NCI-H526 (cell line): ENCODE measurements at places on chromosomes 1 and 21.

DNA sequence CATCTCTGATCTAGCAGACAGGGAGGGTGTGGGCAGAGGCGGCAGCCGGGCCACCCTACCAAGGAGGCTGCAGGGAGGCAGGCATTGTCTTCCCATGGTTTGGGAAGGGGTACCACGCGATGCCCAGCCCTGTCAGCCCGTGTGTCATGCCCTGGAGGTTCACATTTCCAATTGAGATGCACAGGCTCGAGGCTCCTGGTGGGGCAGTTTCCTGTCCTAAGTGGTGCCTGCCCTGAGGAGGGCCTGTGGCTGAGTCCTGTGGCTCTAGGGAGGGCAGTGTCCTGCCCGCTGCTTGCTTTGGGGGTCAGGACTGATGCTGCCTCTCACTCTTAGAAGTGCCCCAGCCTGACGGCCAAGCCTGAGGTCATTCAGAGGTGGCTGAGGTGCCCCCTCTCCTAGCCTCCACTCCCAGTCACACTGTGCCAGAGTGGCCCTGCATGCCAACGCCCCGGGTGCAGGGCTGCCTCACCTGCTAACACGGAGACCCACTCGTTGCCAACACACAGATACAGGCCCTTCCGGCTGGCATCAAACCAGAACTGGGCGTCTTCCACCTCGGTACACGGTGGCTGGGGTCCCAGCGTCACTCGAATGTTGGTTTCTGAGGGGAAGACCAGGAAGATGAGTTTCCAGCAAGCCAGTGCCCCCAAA is 11.9 kb downstream of the KRTAP10-1 start:
- DNase-seq, result no peak

DNA sequence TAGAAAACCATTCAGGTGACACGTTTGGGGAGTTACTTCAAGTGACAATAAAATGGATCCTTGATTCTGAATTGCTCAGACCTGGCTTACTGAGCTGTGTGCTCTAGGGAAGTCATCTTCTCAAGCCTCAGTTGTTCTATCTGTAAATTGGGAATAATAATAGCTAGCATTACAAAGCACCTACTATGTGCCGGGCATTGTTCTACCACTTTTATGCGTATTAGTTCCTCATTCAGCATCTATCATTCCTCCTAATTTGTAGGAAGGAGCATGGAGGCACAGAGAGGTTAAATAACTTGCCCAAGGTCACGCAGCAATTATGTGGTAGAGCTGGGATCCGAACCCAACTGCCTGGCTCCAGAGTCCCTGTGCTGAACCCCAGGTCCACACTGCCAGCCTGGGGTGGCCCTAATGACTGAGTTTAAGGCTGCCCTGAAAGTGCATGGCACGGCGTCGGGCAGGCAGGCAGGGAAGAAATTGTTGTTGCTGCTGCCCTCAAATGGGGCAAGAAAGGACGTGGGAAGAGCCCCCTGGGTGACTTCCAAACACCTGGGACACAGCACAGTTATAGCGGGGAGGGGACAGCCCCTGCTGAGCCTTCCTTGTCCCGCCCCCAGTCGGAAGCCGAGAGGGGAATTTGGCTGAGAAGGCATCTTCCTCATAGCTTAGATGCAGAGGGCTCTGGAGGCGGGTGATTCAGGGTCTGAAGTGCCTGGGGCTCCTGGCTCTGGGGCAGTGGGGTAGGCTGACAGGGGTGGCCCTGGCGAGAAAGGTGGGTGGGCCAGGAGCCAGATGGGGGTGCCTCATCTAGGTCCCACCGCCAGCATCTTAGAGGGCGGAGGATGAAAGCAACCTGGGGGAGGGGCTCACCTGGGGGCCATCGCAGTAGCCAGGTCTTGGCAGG is 86.5 kb upstream of the IFFO2 start:
- no peak for DNase-seq

DNA sequence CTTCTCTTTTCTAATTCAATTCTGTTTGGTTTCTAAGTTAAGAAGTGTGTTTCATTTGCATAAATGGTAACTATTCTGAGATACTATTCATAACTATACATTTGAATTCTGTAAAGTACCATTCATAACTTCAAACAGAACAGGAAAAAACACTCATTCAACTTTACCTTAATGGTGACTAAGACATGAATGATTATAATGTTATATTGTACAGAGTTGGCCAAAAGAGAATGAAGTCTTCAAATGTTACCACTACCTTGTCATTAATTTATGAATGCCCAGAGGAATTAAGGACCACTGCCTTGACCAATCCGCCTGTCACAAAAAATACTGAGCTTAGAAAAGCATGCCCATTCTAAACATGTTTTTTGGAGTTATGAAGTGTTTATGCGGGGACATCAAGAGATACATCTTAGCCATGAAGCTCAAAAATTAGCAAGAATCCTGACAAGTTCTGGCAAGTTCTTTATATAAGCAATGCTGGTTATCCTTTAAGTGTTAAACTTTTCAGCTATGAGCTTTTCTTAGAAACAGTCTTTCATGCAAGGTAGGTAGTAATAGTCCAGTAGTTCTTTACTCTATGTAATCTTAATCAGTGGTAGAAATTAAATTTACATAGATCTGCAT is 7.9 kb downstream of the WASF2 start:
- DNase-seq, result no peak

- DNase-seq, result peak; percentile 93
These were observed 24.5 kb downstream of the ELF3 start for GRCh38 chr1:202034683-202035462.

DNA sequence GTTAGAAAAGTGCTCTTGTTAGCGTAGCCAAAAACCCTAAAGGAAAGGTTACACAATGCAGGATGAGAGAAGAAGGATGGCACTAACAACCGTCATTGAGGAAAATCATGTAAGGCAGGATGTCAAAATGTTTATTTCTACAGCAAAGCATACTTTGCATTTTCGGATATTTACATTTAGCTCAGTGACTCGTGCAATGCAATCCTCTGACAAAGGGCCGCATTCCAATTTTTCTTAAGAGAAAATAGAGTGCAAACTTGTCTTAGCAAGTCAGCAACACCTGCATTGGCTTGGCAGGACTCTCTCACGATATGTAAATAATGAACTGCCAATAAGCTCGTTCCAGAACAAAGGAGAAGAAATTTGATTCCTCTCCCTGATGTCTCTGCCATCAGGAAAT is 33.3 kb downstream of the TIAM1 start:
- DNase-seq, result peak; percentile 83

- DNase-seq, result no peak
These were observed 72.0 kb downstream of the SYT6 start for GRCh38 chr1:114081437-114082303.

GRCh38 chr1:176854758-176855745 is 309.5 kb downstream of the ASTN1 start:
- peak; percentile 81 for DNase-seq

GRCh38 chr1:214847071-214847810 is 235.3 kb upstream of the KCNK2 start:
- DNase-seq, result no peak

DNA sequence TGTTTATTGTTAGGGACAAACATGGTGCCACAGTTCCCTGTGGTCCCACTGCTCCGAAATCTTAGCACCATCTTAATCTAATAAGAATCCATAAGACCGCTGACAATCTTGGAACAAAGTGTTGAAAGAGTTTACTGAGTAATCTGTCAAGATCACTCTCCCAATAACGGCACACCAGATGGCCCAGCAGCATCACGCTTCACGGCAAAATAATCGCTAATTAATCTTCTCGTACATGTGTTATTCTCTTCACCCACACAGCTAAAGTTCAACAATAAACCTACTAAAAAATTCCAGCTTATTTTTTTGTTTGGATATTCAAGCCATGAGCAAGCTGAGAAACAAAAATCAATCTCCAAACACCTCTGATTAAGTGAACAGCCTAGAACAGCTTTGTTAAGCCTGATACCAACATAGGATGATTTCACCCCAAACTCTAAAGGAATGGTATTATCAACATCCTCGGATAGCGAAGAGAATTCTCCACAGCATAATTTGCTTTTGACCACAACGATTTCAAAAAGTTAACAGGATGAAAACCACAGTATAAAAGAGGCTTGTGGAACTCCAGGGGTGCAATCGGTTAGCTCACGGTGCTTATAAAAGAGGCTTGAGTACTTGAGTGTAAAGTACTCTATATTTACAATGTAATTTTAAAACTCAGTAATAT is 329.9 kb upstream of the GREM2 start:
- no peak for DNase-seq

- DNase-seq, result no peak
These were observed 22.7 kb downstream of the COL6A2 start for GRCh38 chr21:46120301-46121285.

- DNase-seq, result no peak
These were observed 65.8 kb downstream of the HUNK start for GRCh38 chr21:31938330-31939301.

GRCh38 chr1:8303876-8304275 is 14.0 kb upstream of the SLC45A1 start:
- no peak for DNase-seq

DNA sequence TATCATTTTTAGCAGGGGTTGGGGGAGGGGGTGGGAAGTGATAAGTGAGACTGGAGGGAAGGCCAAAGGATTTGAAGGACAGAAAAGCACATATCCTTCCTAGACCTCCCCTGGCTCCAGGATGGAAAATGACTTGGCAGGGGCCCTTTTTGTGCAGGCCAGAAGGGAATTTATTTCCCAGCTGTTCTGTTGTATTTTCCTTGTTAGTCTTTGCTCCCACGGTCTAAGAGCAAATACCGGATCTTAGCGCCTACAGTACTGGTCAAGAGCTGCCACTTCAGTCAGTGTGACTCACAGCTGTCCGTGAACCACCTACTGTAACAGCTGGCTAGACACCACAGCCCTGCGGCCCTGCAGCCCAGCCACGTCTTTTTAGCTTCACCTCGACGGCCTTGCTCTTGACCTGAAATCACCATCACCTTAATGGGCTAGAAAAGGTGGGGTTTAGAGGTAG is 51.0 kb upstream of the ERRFI1 start:
- no peak for DNase-seq

- DNase-seq, result no peak
These were observed 32.7 kb upstream of the DHCR24 start for GRCh38 chr1:54919367-54920359.
